ENCODE measurements at places on chromosomes 2 and 18.

- no peak for DNase-seq
Measured at GRCh38 chr2:142675398-142675797, 202.1 kb upstream of the KYNU start.

DNA sequence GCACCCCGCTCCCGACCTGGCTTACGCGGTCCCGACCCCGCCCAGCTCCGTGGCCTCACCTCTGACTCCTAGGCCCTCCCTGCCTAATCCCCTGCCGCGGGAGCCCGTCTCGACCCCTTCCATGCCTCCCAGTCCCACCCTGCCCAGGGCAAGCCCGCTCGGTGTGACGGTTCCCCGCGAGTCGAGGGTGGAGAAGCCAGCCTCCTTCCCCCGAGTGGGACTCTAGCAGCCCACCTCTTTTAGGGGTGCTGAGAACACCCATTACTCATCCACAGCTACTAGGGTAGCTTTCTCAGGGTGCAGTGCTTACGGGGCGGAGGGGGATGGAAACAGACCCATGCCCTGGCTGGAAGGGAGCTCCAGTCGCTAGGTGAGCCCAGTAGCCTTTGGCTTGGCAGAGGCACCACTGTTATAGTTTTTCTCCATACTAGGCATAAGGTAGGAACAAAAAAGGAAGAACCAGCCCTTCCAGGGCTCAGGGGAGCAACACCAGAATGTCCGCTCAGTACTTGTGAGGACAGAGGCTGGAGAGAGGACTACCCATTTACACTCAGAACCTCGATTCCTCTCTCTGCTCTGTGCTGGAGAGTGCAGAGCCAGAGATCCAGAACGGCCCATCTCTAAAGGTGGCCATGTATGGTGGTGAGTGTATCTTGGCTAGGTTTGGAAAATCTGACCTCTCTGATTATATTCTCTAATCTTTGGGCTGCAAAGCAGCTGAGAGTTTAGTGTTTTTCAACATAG is 606 bp downstream of the AGBL5 start:
- peak; percentile 49 for DNase-seq

DNA sequence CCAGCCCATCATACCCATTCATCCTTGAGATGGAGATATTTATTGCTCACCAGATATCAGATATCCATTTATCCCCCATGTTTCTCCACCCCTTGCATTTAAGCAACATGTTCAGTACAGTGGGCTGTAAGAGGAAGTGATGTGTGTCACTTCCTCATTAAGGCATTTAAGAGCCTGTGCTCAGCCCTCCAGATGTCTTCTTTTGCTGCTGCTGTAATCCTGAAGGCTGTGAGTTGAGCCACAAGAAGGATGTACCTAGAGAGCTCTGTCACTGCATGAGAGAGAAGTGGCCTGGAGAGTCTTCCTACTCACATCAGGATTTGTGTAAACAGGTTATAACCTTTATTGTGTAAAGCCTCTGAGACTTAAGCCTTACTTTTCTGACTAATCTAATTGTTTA is 151.8 kb upstream of the UNC80 start:
- peak; percentile 30 for DNase-seq

DNA sequence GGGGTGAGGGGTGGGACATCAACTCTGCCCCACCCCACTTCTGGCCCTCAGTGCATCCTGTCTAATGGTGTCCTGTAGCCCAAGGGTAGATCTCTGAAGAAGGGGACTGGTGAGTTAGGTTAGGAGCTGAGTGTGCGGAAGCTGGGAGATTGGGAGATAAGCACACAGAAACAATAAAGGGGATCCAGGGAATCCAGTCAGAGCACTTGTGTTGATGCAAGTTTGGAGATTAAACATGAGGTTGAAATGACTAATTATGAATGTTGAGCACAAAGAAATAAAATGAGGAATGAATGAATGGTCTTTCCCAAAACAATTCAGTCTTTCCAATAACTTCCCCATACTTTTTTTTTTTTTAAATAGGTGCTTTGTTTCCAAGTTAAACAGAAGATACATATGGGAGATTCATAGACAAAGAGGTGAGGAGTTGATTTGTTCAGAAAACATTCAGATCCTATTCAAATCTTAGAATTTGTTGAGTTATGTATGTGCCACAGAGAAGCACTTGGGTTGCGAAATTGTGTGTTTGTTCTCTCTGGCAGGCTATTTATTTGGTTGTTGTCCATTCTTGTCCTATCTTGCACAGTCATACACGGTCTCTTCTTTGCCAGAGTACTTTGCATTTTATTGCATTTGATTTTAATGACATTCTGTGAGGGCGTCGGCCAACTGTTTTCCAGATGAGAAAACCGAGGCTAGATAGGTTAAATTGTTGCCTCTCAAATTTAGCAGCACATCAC is 31.6 kb upstream of the NABP1 start:
- no peak for DNase-seq

GRCh38 chr2:23460228-23460627 is 75.2 kb downstream of the KLHL29 start:
- DNase-seq, result peak; percentile 33

DNA sequence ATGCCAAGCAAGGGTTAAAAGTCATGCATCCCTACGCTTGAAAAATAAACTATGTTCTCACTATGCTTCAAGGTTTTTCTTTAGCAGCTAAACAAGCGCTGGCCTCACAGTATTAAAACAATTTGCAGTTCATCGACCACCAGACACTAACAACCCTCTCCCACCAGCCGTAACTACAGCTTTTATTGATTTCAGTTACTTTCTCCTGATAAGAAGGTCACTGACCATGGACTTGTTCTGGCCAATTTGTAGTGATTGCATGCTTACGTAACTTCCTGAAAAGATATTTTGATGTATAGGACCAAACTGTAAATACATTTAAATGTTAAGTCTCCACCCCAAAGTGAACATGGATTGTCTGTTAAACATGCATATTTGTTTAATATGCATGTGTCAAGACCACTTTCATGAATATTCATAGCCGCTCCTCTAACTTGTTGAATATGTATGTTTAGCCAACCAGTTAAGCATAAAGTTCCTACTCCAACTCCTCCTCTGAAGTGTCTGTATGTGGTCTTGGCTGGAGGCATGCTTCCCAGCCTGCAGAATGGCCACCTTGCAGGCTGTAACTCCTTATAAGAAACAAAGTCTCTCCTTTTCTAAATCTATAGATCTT is 1.7 kb upstream of the THOC1 start:
- no peak for DNase-seq

DNA sequence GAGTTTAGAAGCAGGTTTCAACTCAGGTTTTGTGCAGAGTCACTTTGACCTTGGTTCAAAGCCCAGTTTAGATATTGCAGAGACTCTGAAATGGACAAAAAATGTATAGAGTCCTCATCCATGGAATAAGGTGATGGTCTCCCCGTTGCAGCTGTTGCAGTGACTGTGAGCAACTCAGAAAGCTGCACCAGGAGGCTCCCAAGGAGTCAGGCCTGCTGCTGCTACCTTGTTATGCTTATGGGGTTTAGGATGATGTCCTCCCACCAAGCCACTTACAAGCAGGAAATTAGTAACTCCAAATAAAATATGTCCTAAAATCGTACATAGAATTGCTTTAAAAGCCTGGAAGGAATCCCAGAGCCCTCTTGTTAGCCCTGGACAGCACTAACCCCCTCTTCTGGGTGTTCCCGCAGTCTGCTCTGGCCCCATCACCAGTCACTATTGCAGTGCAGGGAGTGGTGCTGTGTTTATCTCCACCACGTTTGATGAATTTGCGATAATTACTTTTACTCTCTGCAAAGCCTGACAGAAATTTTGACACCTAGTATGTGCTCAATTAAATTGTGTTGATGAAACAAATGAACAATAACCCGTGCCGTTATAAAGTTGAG is 189.0 kb downstream of the CNTNAP5 start:
- DNase-seq, result no peak

GRCh38 chr2:1717113-1717512 is 27.2 kb downstream of the PXDN start:
- DNase-seq, result no peak

DNA sequence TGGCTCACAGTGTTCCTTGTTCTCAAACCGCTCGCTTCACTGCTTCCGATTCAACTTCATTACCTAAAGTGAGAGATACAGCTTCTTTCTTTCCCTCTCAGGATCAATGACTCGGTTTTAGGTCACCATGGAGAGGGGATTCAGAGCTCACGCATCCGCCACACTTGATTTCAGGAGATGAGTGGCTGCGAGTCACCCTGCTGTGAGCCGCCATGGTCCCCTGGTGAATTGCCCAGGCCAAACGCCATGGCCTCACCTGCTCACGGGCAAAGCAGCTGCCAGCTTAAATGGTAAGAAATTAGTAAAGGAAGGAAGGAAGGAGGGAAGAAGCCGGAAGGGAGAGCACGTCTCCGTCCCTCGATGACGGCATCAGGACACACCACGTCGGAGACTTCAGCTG is 60.5 kb downstream of the ADNP2 start:
- DNase-seq, result no peak

DNA sequence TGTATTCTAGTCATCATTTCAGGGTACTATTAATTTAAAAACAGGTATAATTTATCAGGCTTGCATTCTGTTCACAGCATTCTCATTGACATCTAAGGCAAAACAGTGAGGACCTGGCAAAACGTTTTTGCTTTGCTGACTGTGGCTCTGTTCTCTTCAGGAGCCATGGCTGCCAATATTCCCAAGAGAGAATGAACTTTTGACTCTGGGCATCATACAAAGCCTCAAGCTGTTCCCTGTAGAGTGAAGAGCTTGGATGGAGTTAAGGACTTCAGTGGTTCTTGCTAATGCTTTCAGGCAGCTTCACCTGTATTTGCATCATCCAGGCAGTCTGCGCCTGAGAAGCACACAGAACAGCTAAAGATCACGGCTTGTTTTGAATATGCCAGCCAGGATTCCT is 65.9 kb upstream of the CAVIN2 start:
- no peak for DNase-seq

- no peak for DNase-seq
Measured at GRCh38 chr2:101967826-101968513, 23.8 kb upstream of the IL1R2 start.

DNA sequence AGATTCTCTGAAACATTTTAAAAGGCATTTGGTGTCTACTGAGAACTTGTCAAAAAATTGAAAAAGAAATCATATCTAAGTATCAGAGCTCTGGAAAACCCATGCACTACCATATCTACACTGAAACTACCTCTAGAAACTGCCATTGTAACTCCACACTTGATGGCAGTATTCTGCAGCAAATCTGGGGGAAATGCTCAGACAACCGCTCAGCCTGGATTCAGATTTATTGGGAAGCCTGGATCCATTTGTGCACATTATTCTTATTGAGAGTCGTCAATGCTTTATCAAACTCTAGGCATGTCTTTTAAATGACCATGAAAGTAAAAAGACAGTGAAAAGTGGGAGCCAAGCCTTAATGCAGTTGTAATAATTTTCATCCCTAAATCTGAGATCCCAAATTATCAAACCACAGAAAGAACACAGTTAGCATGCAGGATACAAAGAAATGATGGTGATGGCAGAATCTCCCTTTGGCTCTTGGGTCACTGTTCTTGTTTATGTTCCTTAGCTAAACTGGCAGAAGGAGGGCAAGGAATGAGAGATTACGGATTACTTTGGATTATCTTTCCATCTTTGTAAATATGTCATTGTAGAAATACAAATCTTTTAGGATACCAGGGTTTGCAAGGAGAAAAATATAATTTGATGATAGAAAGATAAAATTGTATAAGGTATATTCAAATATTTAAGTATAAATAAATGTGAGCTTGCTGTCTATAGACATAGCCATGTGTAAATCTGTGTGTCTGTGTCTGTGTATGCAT is 512.1 kb upstream of the SYT4 start:
- DNase-seq, result peak; percentile 71

- no peak for DNase-seq
Measured at GRCh38 chr2:108970369-108970768, 18.7 kb downstream of the EDAR start.

DNA sequence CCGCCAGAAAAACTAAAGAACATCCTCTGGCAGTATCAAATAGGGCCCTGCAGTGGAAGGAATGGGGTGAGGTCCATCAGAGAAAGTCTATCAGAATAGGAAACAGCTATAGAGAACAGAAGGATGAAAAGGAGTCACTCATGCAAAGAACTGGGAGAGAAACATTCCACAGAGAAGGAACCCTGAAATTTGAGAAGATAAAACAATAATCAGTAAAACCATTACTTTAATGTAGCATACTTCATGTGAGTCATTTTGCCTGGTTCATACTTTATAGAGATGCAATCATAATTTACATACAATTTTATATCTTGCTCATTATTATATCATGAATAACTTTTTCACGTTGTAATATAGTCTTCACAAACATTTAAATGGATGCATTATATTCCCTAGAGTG is 402.2 kb downstream of the NCKAP5 start:
- no peak for DNase-seq

GRCh38 chr2:198701481-198701880 is 756.3 kb downstream of the SATB2 start:
- DNase-seq, result no peak

DNA sequence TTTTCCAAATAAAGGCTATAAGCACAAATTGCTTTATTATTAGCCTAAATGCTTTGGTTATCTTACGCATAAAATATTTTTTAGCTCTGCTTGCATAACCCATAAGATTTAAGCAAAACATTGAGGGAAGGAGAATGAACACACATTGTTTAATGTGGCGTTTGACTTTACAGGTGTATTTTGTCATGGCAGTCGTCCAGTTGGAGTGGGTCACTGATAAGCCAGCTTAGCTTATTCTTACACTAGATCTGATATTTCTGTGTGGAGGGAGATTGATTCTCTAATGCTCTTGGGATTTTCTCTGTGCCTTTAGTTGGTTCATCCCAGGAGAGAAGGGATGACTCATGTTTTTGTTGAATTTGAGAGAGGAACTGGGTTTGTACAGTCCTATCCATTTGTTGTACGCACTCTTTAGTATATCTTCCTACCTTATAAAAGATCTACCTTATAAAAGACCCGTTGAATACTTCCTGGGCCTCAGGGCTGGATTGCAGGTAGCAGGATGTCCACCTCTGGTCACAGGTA is 47.5 kb upstream of the ACYP2 start:
- DNase-seq, result peak; percentile 36

GRCh38 chr18:7593218-7593819 is 26.2 kb downstream of the PTPRM start:
- no peak for DNase-seq

GRCh38 chr18:63979409-63979920 is 9.6 kb downstream of the SERPINB8 start:
- DNase-seq, result peak; percentile 89

- no peak for DNase-seq
Measured at GRCh38 chr2:221402072-221402471, 170.0 kb downstream of the EPHA4 start.

- peak; percentile 5 for DNase-seq
Measured at GRCh38 chr2:57373530-57373929, 673.1 kb upstream of the VRK2 start.

DNA sequence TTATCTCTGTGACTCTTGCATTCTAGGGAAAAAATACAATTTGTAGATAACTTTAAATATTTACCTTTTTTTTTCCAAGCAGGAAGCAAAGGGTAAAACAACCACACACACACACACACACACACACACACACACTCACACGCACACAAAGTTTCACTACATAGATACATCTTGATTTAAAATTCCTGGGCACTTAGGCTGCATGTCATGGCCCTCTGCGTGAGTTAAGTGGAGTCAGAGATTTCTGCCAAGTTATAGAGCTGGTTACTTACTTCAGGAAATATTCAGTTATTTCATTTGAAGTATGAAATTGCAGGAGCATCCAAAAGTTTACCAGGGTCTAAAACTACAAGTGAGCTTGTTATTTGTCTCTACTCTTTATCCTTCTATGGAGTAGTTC is 612.0 kb downstream of the IRS1 start:
- no peak for DNase-seq

- no peak for DNase-seq
Measured at GRCh38 chr18:80107426-80107825, 1.6 kb upstream of the ADNP2 start.

- peak; percentile 93 for DNase-seq
Measured at GRCh38 chr2:233480490-233481202, 85.9 kb downstream of the USP40 start.

- peak; percentile 96 for DNase-seq
Measured at GRCh38 chr2:9178904-9179571, 27.6 kb upstream of the ASAP2 start.

Measured in DMS53 (cell line).